ENCODE measurements at places on chromosomes 13 and 19.

- no peak for DNase-seq
Observed at GRCh38 chr19:14395262-14395661, 14.0 kb downstream of the ADGRE5 start.

DNA sequence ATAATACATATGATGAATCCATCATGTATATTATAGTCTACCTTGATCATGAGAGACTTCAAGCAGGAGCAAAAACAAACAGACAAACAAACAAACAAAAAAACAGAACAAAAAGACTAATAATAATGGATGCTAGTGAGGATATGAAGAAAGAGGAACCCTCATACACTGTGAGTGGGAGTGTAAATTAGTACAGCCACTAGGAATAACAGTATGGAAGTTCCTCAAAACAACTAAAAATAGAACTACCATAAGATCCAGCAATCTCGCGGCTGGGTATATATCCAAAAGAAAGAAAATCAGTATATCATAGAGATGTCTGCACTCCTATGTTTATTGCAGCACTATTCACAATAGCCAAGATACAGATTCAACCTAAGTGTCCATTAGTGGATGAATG, 7.0 kb upstream of the DLEU7 start:
- DNase-seq, result no peak

DNA sequence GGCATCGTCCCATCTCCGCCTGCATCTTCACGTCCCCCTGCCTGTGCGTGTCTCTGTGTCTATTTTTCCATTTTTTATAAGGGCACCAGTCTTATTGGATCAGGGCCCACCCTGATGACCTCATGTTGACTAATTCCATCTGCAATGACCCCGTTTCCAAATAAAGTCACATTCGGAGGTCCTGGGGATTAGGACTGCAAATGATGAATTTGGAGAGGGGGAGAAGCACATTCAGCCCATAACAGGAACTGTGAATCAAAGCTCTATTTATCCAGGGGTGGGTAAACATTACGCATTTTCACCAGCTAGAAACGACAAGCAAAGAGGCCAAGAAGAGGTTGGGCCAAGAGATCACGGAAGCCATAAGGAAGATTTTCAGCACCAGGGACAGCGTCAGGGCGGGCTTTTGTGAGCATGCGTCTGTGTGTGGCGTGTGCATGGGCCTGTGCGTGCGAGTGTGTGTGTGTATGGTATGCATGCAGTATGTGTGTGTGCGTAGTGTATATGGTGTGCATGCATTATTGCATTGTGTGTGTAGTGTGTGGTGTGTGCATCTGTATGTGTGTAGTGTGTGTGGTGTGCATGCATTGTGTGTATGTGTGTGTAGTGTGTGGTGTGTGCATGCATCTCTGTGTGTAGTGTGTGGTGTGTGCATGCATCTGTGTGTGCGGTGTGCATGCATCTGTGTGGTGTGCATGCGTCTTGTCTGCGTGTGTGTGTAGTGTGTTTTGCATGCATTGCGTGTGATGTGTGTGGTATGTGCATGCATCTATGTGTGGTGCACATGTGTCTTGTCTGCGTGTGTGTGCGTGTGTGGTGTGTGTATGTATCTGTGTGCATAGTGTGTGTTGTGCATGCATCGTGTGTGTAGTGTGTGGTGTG, 19.6 kb downstream of the CELF5 start:
- peak; percentile 38 for DNase-seq

DNA sequence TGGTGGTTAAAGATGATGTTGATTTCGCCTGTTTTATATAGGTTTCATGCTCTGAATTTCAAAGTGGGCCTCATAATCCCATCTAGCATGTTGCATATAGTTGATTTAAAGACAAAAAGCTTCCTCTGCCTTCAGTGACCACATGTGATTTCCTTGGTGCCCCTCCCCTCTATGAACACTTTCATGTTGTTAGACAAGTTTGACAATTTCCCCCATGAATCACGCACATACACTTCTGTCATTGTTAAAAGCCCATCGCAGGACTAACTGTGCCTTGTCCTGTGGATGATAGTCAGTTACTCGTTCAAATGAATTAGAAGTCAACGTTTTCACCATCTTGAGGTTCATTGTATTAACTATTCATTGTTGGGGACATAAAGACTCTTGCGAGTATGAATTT, 6.7 kb downstream of the TNFSF11 start:
- no peak for DNase-seq

DNA sequence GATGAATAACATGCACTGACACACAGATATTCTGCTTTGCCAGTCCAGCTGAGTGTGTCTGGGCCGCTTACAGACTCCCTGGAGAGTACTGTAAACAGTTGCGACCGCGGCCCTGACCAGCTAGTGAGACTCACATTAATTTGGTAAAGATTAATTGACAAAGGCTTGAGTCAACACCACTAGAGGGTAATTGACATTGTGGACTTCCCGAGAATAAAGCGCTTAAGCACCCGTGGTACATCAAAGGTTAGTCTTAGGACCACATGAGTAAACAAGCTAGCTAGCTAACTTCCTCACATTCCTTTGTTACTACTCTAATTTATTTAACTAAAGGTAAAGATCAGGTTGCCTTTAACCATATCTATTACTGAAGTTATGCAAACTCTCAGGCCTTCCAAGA, 624.4 kb upstream of the ARGLU1 start:
- DNase-seq, result no peak

DNA sequence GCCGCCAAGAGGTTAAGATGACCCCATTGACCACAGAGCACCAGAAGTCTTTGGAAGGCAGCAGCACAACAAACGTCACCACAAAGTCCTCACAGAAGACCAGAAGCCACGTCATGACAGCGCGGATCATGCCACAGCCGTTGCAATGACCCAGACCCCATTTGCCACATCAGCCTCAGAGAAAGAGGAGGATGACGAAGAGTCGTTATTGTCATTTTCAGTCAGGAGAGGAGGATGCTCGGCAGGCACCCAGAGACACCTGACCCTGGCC, 29.6 kb upstream of the CD33 start:
- no peak for DNase-seq

GRCh38 chr13:30806784-30807183, 71.4 kb downstream of the ALOX5AP start:
- DNase-seq, result no peak

- no peak for DNase-seq
Observed at GRCh38 chr19:46125447-46125846, 959 bp upstream of the IGFL3 start.

- DNase-seq, result peak; percentile 40
Observed at GRCh38 chr13:98466634-98467236, 110.2 kb downstream of the STK24 start.

DNA sequence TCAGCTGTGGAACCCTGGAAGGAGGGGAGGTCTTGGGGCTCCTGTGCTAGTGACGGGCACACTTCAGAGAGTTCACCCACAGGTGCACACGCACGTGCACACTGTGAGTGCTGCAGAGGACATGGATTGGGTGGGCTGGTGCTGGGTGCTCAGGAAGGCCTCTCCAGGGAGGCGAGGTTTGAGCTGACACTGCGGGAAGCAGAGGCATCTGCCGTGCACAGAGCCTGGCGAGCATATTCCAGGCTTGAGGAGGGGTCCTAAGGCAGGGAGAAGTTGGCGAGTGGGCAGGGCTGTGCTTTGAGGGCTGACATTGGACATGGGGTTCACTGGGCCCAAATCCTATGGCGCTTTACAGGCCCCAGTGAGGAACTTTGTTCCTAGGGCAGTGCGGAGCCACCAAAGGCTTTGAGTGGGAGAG, 25.6 kb downstream of the CCDC8 start:
- DNase-seq, result no peak

DNA sequence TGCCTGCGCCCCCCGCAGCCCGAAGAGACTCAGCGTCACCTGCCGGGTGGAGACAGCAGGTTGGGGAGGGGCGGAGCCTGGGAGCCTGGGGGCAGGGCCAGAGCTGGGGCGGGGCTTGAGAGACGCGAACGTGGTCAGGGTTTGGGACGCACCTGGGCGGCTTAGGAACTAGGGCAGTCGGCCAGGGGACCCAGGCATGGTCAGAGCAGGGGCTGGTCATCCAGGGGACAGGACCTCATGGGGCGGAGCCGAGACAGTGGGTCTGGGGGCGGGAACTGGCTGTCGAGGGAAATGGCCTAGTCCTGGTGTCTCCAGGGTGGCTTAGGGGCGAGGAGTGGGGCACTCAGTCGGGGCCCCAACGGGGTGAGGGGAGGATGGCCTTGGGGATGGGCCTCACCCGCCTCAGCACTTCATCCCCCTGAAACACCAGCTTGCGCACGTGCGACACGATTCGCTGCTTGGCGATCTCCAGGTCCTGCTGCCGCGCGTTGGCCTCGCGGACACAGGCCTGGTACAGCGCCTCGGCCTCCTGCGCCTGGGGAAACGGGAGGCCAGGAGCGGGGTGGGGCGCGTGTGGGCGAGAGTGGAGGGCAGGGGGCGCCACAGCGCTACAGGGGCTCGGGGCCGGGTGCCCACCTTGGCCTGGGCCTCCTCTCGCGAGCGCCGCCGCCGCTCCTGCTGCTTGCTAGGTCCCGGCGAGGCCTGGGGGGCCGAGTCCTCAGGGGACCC, 5.8 kb downstream of the GMIP start:
- DNase-seq, result no peak

DNA sequence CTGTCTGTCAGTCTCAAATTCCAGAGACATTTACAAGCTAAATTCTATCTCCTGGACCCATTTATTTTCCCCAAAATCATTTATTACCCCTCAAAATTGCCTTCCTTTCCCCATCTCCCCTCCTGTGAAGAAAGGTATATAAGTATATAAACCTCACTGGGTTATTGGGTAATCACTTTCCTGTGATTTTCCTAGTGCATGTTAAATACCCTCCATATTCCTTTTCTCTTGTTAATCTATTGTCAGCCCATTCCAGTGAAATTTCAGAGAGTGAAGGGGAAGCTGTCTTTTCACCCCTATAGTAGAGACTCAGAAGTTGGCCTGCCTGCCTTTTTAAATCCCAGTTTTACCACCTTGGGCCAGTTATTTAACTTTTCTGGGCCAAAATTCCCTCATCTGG, 9.9 kb downstream of the IFNL1 start:
- no peak for DNase-seq

- DNase-seq, result no peak
Observed at GRCh38 chr19:8500158-8500557, 2.3 kb downstream of the PRAM1 start.

- DNase-seq, result no peak
Observed at GRCh38 chr13:39900106-39900750, 244.8 kb downstream of the COG6 start.

DNA sequence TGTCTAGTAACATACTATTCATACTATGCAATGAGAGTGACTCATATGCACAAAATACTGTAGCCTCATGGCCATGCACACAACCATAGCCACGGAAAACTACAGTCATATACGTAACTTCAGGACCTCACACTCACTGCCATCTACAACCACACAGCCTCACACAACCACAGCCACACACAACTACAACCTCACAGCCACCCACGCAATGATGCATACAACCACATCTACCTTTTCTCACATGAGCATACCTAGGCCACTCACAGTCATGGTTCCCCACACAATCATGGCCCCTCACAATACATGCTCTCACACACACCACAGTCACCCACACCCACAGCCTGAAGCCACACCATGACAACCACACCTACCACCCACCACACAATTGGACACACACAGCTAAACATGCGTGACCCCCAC, 8.7 kb upstream of the TNFSF14 start:
- no peak for DNase-seq

GRCh38 chr13:81540777-81541176, 1199.9 kb upstream of the SPRY2 start:
- DNase-seq, result no peak

GRCh38 chr13:39419068-39419467, 183.9 kb downstream of the LHFPL6 start:
- no peak for DNase-seq

DNA sequence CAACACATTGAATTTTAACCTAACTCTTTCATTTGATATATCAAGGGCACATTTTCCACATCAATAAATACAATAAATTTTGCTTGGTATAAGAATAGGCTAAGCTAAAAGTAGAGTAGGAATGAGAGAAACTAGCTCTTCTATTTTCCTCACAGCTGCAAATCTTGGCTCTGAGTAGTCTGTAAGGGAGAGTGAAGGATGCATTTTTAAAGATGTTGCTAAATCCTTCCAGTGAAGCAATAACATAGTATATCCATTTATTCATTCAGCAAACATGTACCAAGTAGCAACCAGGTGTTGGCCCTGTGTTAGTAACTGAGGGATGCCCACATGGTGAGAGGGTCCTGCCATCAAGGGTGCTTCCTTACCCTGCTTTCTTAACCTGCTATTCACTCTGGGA, 799.9 kb downstream of the PCDH9 start:
- no peak for DNase-seq

GRCh38 chr13:77915686-77916085, 2.9 kb downstream of the EDNRB start:
- DNase-seq, result no peak

GRCh38 chr13:43805681-43806128, 18.9 kb upstream of the ENOX1 start:
- DNase-seq, result no peak

DNA sequence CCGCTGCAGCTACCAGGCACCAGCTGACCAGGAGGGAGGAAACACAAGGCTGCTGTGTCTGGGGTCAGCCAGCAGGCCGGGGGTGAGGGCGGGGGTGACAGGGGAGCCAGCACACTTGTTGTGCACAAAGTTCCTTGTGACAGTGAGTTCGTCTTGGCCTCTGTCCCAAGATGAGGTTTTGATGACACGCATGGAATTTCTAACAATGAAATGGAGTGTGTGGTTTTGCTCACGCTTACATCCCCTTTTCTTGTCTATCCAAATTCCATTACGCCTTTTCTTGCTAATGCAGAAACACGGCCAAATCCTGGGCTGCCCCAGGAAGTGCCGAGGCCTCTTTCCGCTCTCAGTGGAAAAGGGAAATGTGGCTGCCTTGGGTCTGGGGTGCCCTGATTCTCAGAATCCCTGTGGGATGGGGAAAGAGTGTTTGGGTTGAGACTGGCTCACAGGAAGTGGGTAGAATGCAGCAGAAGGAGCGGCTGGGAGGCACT, 73.8 kb downstream of the GADD45B start:
- DNase-seq, result peak; percentile 19

DNA sequence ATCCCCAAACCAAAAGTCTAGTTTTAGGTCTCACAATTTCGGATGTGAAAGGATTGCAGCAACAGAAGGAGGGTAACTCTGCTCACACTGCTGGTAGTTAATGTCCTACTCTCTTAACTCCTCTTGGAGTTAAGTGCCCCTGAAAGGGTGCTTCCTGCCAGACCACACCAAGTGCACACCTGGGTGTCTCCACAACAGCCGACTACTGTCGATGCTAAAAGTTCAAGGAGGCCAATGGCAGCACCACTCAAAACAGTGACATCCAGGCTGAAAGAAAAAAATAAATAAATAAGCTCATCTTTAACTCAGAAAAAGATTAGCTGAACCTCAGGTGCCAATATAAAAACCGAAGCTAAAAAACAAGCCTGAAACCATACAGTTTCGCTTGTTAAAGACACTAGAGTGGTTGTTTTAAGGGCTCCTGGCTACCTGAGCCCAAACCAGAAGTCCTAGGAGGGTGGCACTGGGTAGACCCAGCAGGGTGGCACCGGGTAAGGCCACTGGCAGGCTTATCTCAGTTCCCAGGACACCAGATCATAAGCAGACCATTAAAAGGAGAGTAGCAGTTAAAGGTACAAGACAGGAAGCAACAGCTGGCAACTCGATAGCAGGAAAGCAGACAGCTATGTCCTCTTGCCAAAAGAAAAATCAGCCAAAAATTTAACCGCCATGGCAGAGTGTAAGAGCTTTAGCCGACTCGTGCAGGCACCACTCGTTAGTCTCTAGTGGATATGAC, 39.3 kb downstream of the BRD4 start:
- peak; percentile 23 for DNase-seq

- DNase-seq, result no peak
Observed at GRCh38 chr13:36804588-36804987, 14.4 kb upstream of the RFXAP start.

GRCh38 chr13:85386424-85386823, 412.8 kb downstream of the SLITRK6 start:
- no peak for DNase-seq
